Right atrium auricular region (tissue), 2 donors: ENCODE measurements at places on chromosomes 2 and 18. TPM values are rescaled to one million over a fixed set of nuclear protein-coding genes. Genes with fewer than 3 reads are reported as not detected.

- DNase-seq, result no peak
Measured at GRCh38 chr2:178553047-178553446, 72.8 kb downstream of the PLEKHA3 start.

DNA sequence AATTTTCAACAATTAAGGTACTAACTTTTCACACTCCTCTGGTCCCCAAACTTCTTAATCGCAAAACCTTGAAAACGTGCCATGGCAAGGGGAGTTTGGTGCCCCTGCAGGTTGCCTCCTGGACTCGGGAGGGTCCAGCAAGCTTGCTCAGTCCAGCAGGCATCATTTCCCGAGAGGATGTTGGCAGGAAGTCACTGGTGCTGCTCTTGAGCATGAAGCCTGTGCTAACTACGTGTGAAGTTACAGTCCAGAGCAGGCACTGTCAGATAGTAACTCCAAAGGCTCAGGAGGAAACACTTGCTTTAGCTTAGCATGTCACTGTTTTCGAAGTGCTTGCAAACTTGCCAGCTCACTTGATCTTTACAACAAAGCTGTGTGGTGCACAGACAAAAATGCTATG is 215.4 kb downstream of the MYCN start:
- DNase-seq, result no peak

DNA sequence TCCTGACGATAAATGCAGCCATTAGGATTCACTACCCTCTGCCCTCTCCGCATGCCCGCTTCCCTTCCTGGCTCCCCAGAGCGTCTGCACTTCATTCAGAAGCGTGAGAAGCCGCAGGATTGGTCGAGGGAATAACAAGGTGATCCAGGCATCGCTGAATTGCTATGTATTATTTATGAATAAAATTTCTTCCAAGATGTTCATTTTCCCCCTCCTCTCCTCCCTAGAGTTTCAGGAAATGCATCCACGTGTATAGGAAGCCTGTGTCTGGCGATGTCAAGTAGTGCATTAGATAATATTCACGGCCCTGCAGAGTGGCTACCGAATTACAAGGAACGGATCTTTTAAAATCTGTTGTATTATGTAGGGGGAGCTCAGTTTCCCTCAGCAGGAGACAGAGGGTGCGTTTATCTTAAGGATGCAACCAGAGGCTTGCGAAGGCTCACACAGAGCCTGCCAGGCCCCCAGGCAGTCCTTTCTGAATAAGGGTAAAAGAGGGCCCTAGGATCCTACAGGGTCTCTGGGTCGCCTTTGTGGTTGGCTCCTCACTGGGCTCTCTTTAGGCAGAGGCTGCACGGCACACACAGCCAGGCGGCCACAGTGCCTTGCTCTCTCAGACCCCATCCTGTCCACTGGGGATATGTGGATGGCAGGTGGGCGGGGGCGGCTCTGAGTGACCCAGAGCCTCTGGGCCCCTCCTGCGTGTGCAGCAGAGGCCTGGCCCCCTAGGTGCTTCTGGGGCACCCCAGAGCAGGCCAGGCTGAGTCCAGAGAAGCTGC is 224.1 kb upstream of the PXDN start:
- no peak for DNase-seq

DNA sequence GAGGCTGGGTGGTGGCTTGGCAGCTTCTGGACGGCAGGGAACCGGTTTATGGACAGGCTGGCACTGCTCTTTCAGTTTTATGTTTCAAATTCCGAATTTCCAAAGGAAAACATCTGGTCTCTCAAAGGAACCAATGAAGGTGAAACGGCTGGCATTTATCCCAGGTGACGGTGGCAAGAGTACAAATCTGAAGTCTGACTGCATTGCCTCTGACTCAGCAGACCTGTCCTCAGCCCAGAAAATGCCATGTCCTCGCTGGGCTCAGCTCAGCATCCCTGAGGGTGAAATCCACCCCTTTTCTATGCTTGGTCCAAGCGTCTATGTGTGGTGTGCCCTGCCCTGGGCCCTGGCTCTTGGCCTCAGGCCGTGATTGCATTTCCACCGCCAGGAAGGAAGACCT is 38.1 kb downstream of the NAPG start:
- no peak for DNase-seq

Gene RAB10
- 86.7 TPM for total RNA-seq

Gene ZSCAN30
- total RNA-seq, result 18.7 TPM

Gene AKAIN1
- total RNA-seq, result not detected
